Naive thymus-derived CD8-positive, alpha-beta T cell (primary cell): ENCODE measurements at places on chromosomes 16 and 17.

DNA sequence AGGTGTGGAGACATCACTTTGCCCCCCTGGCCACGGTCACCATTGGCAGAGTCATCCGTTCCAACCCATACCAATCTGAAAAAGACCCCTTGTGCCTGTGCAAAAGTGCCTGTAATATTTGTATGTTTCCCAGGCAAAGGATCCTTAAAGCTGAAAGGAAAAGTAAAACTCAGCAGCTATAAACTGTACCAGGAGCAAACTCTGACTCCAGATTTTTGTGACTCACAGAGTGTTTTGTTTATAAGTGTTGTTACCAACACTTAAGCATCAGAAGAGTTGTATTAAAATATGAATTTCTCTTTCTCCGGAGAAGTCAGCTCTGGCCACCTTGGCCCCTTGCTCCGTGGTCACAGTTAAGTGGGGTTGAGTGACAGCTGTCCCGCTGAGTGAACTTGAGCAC, 75.9 kb downstream of the IRX6 start:
- no peak for DNase-seq

DNA sequence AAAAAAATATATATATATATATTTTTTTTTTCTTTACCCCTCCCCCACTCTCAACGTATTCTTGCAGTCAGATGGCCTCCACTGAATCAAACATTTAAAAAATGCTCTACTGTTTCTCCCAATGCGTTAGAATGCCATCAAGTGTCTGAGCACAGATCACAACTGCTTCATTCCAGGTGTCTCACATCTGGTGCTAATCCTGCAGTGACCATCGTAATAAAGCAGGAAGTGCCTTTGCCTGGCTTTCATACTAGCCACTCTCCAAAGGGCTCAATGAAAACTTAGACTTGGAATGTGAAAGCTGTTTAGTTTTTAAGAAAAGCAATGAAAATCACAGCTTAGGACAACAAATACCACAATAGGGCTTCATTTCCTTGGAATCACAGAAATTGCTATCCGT, 37.2 kb downstream of the SKAP1 start:
- no peak for DNase-seq

DNA sequence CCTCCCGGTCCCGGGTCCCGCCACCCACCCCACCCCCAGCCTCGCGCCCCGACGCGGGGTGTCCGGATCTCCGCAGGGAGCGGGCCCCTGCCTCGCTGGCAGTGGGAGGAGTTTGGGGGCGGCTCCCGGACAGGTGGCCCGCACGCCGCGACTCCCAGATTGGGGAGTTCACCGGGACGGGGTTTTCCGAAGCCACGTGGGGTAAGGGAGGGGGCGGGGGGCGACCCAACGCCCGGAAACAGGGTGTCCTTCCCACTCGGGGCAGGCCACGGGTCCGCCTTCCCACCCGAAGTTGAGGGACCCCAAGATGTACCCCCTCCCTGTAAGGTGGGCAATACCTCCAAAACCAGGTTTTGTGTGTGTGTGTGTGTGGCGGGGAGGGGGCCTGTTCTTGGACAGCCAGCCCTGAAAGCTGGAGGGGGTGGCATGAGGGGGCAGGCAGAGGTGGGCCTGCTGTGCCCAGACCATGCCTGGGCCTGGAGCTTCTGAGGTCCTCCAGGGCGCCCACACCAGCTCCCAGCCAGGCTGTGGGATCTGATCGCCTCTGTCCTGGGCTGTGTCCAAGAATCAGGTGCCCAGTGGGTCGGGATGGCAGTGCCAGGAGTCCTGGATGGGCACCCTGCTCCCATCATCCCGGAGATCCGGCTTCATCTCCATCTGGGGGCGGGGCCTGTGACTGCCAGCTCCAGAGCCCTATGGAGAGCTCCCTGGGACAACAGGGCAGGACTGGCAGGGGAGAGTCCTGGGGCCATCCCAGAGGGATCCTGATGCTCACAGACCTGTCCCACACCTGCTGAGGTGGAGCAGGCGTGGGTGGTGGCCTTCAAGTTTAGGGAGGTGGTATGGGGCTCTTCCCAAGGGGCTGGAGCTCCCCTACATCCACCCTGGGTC, 767 bp downstream of the SYNGR2 start:
- DNase-seq = peak; percentile 66

GRCh38 chr17:43979011-43979410, 25.3 kb upstream of the PYY start:
- DNase-seq = no peak

- no peak for DNase-seq
These were observed 41.8 kb upstream of the CDH8 start for GRCh38 chr16:62077998-62078397.
